ENCODE measurements at places on chromosomes 2 and 18.

GRCh38 chr18:39675906-39676305, 2110.3 kb upstream of the CELF4 start:
- DNase-seq = no peak

DNA sequence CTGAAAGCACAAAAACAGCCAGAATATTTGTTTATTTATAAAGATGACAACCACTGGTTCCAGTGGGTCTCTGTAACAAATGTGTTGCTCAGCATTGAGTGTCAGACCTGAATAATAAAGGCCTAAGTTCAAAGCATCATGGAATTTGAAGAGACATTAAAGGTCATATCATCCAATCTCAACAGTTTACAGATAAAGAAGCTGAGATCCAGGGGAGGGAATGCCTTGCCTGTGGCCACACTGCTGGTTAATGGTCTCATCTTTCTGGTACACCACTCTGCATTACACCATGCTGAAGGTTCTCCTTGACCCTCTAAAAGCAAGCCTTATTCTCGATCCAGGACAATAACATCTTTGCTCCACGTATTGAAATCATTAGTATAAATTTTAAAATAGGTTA, 446.5 kb upstream of the ACVR2A start:
- DNase-seq = no peak

DNA sequence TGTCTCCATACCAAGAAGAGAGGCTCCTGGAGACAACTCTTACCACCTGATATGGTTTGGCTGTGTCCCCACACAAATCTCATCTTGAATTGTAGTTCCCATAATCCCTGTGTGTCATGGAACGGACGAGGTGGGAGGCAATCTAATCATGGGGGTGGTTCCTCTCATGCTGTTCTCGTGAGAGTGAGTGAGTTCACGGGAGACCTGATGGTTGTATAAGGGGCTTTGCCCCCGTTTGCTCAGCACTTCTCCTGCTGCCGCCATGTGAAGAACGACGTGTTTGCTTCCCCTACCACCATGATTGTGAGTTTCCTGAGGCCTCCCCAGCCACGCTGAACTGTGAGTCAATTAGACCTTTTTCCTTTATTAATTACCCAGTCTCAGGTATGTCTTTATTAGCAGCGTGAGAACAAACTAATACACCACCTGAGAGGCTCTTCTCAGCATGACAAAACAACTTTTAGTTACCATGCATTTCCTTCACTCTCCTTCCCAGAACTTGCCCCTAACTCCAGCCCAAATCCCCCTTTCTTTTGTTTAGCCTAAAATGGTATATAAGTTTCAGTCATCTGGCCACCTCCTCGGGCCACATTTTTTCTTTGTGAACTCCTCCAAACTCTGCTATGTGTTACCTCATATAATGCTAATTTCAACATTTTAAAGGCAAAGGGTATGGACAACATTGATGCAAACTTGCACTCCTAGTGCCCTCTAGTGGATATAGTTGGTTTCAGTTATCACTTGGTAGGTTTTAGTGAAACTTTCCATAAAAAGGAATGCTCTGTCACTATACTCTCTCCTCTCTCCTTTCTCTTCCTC, 58.6 kb upstream of the SLC25A52 start:
- DNase-seq = peak; percentile 44

- DNase-seq = no peak
Observed at GRCh38 chr18:54239091-54239490, 14.6 kb upstream of the MBD2 start.

- no peak for DNase-seq
Observed at GRCh38 chr2:84477886-84478285, 18.8 kb upstream of the SUCLG1 start.

DNA sequence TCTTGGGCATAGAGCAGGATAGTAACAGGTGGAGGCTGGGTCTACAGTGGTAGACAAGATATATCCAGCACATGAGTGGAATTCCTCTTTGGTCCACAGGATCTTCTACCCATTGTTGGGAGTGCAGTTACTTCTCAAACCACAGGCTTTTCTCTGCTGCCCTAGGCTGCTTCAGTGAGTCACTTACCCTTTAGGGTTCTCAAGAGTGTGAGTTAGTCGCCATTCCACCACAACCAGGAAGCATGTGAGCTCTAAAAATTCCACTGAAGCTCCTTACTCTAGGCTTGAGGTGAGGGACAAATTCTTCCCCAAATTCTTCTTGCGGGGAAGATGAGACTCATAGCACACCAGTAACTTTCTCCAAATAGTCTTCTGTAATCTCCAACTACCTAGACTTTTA, 189.4 kb downstream of the PLCL1 start:
- no peak for DNase-seq

GRCh38 chr2:11307764-11308415, 36.5 kb downstream of the ROCK2 start:
- no peak for DNase-seq

DNA sequence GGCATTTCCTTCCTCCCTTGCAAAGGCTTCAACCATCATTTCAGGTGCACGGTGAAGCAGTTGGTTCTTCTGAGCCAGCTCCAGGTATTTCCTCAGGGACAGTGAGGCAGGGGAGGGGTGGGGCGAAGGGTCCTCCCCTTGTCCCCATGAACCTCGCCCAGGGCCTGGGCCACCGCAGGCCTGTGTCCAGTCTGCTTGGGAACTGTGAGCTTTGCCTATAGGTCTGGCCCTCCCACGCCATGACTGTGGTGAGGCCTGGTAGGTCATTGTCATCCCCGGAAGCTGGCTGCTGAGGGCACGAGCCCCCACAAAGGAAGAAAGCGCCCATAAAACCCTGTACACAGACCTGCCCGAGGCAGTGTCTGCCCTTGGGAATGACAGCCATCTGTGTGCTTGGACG, 134.3 kb downstream of the ACKR3 start:
- no peak for DNase-seq

GRCh38 chr2:145815933-145816332, 1296.0 kb upstream of the ZEB2 start:
- DNase-seq = no peak

DNA sequence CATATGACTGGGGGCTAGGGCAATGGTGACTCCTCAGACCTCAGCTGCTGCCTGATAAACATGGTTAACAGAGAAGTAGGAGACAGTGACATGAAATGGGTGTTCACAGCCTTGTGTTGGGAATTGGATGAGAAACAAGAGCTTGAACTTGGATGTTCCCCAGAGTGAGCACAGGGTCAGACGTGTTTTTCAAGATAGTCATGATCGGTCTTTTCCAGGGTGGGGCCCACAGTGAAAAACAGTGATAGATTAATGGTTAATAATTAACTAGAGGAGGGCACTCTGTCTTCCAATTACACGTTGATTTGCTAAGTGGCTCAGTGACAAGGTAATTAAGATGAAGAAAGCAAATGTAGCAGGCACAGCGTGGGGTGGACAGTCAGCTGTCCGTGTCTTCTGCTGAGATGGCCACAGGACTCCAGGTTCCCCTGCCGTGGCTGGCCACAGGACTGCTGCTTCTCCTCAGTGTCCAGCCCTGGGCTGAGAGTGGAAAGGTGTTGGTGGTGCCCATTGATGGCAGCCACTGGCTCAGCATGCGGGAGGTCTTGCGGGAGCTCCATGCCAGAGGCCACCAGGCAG, at the start of gene UGT1A3:
Gene UGT1A3 (plus strand): TSS at position 320 of the 579 bp plus-strand sequence. CDS start 85 bp downstream, at position 405.
- DNase-seq = no peak

GRCh38 chr2:48714245-48714644, 41.3 kb downstream of the LHCGR start:
- no peak for DNase-seq

DNA sequence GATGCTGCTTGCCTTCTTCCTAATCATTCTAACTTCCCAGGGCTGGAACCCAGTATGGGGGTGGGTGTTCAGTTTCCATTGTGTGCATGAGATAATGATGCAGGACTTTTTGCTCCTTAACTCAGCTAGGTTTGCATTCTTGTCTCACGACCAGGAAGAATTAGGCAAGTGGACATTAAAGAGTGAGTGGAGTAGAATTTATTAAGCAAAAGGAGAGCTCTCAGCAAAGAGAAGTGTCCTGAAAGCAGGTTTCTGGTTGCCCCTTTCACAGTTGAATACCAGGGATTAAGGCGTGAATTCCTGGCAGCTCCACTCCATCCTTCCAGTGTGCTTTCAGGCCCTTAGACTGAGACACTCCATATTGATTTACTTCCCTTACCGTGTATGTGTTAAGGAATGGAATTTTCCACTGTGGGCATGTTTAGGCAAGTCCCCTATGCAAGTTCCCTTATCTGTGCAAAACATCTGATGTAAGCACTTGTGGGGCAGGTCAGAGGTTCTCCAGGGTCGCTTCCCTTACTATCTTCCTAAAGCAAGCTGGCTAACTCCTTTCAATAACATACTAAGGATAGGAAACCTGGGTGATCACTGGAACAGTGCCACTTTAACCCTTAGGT, 126.5 kb downstream of the GPR39 start:
- no peak for DNase-seq

DNA sequence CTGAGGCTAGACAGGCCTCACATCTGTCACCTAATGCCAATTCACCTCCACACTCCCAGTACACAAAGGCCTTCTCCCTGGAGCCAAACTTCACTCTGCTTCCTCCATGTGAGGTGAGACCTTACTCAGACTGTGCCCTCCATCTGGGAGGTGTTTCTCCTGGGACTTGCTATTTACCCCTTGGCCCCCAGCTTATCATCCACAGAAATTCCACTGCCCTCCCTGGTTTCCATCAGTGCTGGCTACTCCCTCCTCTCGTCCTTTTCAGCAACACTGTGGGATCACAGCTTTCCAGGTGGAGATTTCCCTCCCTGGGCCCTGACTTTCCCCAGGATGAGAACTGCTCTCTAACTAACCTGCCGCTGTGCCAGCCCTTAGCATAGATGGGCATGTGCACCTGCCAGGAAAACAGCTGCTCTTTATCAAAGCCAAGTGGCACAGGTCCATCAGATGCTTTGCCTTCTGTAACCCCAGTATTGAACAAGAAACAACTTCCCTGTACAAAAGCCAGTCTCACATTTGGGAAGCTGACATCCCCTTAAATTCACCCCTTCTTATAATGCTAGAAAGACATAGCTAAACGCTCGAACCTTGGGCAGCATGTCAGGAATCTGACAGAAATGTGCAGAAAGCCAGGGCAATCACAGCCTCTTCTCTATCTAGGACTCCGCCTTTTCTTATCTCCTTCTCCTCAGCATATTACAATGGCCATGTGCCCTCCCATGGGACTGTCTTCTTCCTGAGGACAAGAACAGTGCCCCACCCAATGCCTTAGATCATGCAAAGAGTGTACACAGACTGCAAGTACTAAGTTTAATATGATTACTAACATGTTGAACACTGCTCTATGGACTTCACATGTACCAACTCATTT, 535.5 kb upstream of the ID2 start:
- DNase-seq = no peak

GRCh38 chr2:236991874-236992273, 93.8 kb upstream of the COPS8 start:
- no peak for DNase-seq

DNA sequence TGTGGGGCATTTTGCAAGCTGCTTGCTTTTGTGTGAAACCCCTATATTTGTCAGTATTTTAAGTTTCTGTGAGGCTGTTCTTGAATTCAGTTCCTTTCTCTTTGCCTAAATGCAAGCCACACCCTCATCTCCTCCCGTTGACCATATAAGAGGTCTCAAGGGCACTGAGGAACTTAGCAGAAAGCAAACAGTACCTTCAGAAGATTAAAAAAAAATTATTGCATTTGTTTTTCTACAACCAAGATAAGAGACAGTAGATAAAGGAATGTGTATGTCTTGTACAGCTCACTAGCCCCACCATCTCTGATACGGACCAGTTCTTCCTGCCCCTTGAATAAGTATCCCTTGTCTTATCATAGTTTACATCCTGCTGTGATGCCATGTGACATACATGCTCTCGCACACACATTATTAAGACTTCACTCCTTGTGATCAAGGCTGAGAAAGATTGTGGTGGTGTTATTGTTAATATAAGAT, 64.2 kb downstream of the NPAS2 start:
- no peak for DNase-seq

DNA sequence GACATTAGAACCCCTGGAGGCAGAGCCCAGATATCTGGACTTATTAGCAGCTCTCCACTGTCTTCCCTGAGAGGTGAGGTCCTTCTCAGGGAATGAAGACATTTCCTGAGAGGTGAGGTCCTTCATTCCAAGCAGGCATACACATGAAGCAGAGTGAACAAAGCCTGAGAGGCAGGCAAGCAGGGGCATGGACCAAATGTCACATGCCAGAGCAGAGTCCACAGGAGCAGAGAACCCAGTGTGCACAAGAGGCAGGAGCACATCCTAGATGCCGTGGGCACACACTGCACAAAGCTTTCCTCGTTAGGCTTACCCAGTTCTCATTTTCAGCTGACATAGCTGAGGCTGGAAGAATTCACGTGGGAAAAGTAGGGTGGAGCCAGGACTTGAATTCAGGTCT, 759.9 kb upstream of the HS6ST1 start:
- DNase-seq = no peak

- no peak for DNase-seq
Observed at GRCh38 chr18:59372975-59373374, 13.9 kb upstream of the LMAN1 start.

- DNase-seq = no peak
Observed at GRCh38 chr2:8803658-8804379, 33.6 kb downstream of the KIDINS220 start.

DNA sequence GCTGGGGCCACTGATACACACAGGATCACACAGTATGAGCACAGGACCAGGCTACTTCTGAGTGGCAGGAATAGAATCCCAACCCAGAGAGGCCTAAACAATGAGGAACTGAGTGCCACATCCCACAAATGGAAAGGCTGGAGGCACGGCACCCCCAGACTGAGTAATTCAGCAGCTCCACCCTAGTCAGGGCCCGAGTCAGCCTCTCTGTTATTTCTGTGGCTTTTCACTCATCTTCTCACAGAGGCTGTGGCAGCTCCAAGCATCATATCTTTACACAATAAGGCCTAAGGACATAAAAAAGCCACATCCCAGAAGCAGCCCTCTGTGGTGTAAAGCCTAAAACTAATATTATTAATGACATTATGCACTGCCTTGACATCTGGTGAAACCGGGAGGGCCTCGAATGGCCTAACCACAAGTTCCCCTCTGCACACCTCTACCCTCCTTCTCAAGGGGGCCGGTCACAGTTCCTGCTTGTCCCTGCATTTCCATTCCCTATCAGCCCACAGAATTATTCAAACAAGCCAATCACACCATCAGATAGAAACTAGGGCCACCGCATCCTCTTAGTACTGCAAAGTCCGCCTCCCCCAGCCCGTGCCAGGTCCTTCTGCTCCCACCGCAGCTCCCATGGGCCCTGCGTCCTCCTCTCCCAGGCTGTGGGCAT, 12.5 kb upstream of the MAL start:
- DNase-seq = no peak

GRCh38 chr2:217795067-217795466, 207.7 kb downstream of the TNS1 start:
- no peak for DNase-seq

- peak; percentile 48 for DNase-seq
Observed at GRCh38 chr2:110157153-110157793, 41.7 kb upstream of the MALL start.

GRCh38 chr2:133525090-133525489, 43.2 kb downstream of the NCKAP5 start:
- DNase-seq = no peak

DNA sequence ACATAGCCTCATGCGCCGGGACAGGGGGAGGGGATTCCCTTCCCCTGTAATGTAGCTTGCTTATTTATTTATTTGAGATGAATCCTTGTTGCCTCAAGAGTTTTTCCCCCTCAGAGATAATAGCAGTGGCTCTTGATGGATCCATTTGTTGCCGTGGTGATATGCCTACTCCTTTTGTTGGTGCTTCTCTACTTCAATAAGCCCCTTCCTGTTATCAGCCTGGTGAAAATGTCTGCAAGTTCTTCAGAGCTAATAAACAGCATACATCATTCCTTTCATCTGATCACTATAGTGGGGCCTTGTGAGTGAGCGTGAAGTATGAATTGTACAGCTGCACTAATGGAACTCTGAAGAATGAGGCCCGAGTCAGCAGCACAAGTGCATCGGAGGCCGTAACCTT, 19.4 kb downstream of the FZD5 start:
- DNase-seq = no peak

Measured in midbrain (tissue), 1 donor.